ENCODE measurements at places on chromosomes 12 and 14.

DNA sequence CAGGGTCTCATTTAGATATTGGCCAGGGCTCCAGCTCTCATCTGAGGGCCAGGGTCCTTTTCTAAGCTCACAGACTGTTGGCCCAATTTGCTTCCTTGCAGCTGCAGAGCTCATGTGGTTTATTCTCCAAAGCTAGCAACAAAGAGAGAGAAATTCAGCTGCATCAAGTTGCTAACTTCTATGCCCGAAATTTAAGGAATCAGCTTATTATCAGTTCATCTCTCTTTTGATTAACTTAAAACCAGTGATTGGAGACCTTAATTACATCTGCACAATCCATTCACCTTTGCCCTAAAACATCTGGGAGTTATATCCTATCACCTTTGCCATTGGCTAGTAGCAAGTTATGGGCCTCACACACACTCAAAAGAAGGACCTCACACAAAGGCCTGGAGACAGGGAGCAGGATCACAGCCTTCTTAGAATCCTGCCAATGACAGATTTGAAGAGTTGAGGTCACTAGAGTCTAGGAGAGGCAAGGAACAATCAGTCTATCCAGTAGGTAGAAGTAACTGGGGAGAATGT, 258.8 kb upstream of the GARIN6 start:
- DNase-seq: no peak

DNA sequence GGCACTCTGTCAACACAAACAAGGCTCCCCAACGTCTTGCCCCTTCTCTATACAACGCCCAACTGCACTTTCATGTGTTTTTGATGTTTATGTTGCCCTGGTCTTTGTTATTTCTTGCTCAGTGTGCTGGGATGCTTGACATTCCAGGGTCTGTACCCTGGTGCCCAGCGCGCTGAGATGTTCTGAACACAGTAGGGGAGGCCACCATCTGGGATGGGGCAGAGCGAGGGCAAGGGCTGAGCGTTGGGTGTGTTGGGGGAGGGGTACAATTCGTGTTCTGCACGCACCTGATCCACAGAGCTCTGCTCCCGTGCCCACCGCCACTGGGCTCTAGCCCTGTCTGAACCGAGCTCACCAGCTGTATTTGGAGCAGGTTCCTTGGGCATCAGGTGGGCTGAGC, 52.9 kb downstream of the ISCA2 start:
- DNase-seq: no peak

GRCh38 chr12:62317017-62317416, 56.8 kb downstream of the USP15 start:
- no peak for DNase-seq

- no peak for DNase-seq
Measured at GRCh38 chr14:51446771-51447170, 204.9 kb upstream of the FRMD6 start.

- DNase-seq: no peak
Measured at GRCh38 chr12:88720231-88720630, 140.0 kb upstream of the KITLG start.

DNA sequence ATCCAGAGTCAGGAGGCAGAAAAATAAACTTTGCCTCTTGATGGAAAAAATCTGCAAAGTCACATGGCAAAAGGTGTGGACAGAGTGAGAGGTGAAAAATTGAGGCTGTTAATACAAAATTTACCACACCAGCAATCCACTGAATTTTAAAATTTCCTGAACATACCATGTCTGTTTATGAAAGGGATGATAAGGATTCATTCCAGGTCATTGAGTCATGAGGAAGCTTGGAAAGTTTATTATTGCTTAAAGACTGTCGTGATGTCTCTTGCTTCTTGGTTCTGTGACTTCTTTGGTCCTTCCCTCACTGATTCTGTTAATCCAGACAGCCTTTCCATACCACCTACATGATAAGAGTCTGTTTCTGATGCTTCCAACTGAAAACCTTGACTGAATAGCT, 73.2 kb downstream of the TTC6 start:
- no peak for DNase-seq

All from suppressor macrophage (primary cell).